ENCODE measurements at places on chromosomes 3 and 15.

DNA sequence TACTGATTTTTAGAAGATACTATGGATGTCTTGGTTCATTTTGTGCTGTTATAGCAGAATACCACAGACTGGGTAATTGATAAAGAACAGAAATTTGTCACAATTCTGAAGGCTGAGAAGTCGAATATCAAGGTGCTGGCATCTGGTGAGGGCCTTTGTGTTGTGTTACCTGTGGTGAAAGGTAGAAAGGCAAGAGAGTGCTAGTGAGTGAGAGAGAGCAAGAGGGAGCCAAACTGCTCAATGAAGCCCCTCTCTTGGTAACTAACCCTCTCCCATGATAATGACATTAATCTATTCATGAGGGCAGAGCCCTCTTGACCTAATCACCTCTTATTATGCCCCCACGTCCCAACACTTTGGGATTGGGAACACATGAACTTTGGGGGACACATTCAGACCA is 31.3 kb downstream of the PDCD6IP start:
- no peak for DNase-seq

GRCh38 chr3:192888190-192888589 is 29.5 kb downstream of the MB21D2 start:
- no peak for DNase-seq

- DNase-seq, result no peak
These were observed 200.1 kb downstream of the TLE3 start for GRCh38 chr15:69897471-69898237.

- DNase-seq, result no peak
These were observed 1217.6 kb upstream of the ALCAM start for GRCh38 chr3:104149154-104149553.

GRCh38 chr3:193857996-193858395 is 265.0 kb downstream of the OPA1 start:
- no peak for DNase-seq
